ENCODE measurements at places on chromosomes 5 and 9.
A peak's percentile ranks its signal among the peaks of the same experiment; 100 is the strongest.

GRCh38 chr9:84371737-84372136 lies 31.2 kb upstream of the SLC28A3 start:
- DNase-seq = peak; percentile 98

- DNase-seq = peak; percentile 48
Observed at GRCh38 chr9:81592887-81593266, 96.5 kb downstream of the TLE1 start.

DNA sequence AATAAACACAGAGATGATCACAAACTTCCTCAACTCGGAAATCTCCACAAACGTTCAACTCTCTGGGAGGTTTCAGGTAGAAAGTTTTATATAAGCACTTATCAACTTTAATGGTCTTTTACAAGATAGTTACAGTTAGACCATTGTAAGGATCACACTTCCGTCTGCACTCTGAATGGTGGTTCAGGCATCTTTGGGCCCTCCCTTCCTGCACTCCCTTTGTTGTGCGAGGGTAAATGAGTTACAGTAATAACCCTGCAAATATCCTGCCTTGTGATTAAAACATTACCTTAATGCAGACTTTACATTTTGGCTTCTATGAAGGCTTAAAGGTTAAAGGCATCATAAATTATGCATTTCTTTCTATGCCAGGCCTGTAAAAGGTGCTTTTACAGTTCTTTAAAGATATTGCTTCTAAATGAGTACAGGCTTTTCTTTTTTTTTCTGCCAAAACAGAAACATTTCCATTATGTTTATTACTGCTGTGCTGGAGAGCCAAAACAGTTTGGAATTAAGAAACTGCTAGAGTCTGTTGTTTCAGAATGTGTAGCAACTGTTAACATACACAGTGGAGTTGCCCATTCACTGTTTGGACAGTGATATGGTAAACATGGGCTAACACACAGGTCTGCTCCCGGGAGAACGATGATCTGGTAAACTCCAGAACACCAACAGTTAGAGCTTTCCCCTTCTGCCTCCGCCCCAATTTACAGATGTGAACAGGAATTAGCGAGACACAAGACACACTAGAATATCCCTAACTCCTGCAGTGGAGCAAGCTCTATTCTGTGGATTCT lies 1.1 kb downstream of the PRUNE2 start:
- DNase-seq = no peak

DNA sequence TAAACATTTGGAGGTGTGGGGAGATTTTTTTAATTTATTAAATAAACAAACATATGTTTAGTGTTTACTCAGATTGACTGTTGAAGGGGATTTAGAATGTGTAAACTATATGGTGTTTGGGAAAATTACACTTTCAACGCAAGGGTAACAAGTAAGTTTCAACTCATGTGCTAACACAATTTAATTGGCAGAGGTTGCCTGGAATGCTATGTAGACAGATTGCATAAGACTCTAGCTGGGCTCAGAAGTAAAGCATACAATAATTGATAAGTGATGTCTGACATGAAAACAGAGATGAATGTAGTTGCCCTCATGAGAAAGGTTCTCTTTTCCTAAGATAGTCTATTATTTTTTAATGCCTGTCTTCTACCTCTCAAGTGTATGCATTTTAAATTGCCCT lies 617.4 kb downstream of the KCTD16 start:
- DNase-seq = no peak

GRCh38 chr5:107253246-107253645 lies 417.5 kb downstream of the EFNA5 start:
- DNase-seq = no peak

GRCh38 chr5:43281840-43282658 lies 31.2 kb downstream of the HMGCS1 start:
- DNase-seq = no peak

- DNase-seq = peak; percentile 45
Observed at GRCh38 chr5:78008356-78008967, 232.3 kb upstream of the TBCA start.

DNA sequence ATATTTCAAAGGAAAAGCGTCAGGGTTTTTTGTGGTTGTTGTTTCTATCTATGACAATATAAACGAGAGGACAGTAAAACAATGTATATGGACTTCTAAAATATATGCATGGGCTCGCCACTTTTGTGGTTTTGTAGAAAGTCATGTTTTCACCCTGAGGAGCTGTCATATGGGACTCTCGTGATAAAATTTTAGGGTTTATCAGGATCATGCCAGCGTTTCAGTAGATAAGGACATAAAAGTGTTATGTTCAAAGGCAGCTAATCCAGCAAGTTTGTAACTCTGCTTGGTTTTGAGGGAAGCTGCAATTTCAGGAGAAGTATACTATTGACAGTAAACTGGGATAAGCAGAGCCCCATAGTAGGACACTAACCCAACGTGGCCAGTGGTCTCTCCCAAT lies 120.3 kb downstream of the CDC42SE2 start:
- no peak for DNase-seq

- no peak for DNase-seq
Observed at GRCh38 chr9:137056739-137057415, 3.0 kb upstream of the ENTPD2 start.

DNA sequence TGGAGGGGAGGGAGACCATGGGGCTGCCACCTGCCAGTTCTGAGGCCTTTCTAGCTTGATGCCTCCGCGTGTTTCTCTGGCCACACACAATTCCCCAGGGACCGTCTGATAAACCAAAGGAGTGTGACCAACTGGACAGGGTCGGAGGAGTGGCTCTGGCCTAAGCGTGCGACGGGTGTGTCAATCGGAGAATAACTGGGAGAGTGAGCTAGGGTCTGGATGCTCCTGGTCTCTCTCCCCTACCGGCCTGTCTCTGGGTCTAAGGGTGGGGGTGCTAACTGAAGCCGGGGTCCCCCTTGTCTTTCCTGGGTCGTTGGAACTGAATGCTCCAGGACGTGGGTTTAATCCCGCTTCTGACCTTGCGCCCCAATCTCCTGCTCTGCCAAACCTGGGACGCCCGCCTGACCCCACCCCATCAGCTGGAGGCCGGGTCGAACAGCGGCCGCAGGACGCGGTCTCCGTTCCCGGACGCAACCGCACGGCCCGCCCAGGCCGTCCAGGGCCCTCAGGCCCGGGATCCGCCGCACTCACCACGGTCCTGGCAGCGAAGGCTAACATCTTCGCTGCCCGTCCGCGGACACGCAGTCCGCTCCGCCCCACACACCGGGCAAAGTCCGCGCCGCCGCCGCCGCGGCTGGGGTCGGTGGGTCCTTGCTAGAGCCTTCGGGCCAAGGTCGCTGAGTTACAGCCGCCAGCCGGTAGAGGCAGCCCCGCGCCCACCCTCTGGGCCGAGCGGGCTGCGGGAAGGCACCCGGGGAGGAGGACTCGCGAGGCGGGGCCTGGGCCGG lies 447 bp downstream of the CRAT start:
- DNase-seq = no peak

- no peak for DNase-seq
Observed at GRCh38 chr9:132809677-132810271, 68.3 kb downstream of the AK8 start.

DNA sequence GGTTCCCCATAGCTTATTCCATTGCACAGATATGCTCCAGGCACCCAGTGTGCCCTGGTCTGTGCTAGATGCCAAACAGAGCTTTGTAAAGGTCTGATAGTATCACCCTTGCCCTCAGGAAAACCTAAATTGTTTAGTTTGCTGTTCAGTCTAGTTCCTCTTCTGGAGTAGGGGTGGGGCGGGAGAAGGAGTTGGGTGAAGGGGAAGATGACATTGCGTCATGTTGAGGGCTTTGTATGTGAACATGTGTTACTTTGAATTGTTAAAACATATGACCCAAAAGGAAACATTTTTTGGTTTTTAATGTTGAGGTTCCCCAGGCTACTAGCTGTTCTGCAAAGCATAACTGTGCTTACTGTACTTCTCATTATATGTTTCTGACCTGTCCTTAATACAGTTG lies 40.6 kb downstream of the HACD4 start:
- DNase-seq = peak; percentile 87

DNA sequence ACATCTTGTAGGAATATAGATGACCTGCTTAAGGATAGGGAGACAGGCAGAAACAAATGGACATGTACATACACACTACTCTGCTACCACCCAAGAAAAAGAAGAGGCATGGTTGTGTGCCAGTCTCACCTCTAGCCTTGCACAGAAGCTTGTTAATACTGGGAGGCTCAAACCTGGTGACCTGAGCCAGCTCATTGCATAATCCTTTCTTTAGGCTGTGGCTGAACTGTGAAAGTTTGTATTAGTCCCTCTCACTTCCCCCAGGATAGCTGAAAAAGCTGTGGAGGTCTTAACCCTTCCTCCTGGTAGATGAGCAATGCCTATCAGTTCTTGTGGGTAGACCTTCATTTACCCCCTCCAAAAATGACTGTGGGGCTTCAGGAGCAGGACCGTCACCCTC lies 28.7 kb downstream of the TPD52L3 start:
- no peak for DNase-seq

- DNase-seq = no peak
Observed at GRCh38 chr5:109485030-109485429, 75.3 kb upstream of the PJA2 start.

GRCh38 chr9:73199886-73200285 lies 48.2 kb downstream of the ANXA1 start:
- no peak for DNase-seq

- no peak for DNase-seq
Observed at GRCh38 chr5:73186976-73187375, 14.0 kb downstream of the TMEM174 start.

DNA sequence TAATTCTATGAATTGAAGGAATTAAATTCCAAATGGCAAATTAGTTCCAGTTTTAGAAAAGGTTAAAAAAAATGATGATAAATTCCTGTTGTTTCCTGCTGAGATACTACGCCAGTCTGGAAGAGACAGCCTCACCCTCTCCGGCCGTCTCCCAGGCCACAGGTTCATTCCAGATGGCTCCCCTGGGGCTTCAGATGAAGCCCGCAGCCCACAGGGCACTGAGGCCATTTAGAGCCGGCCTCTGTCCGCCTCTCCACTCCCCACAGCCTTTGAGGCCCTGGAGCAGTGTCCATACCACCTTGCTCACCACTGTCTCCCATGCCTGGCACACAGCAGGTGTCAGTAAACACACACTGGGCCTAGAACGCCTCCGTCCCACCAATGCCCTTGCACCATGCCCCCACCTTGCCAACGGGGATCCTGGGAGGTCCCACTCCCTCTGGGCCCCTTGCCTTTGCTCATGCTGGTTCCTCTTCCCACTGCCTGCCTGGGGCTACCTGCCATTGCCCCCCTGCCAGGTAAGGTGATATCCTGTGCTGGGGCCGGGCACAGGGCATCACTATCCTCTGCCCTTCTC lies 26.1 kb downstream of the GFPT2 start:
- DNase-seq = no peak

DNA sequence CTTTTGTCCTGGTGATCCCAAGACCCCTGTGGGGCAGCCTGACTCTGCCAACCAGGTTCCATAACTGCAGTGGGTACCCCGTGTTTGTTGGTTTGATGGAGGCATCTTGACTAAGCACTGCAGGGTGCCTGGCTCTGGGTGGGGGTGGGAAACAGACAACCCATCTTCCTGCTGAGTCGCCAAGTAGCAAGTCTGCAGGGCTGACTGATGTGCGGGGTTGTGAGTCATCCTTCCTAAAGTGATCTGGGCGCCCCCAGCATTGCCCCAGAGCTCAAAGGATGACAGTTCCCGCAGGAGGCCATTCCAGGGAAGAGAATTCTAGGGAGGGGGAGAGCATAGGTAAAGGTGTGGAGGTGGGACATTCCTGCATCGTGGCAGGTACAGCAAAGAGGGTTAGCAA lies 23.5 kb downstream of the DAB2IP start:
- peak; percentile 15 for DNase-seq

DNA sequence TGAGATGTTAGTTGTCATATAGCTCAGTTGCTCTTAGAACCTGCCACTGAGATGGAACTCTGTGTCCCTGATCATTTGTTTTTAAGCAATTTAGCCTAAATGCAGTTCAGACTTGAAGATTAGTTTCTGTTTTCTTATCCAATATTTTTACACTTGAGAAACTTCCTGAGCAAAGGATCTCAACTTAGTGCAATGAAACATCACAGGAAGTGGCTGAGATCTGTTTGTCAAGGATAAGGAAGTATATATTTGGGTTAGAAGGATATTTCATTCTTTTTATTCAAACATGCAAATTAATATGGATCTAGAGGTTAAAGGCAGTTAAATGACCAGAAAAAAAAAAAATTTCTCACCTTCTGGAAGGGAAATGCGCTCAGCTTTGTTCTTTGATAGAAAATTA lies 19.7 kb upstream of the F2R start:
- DNase-seq = no peak

- no peak for DNase-seq
Observed at GRCh38 chr9:130471411-130472183, 26.8 kb downstream of the ASS1 start.

- no peak for DNase-seq
Observed at GRCh38 chr5:53071738-53072137, 37.8 kb downstream of the MOCS2 start.

All from inflammatory macrophage (primary cell).